Calu3 (cell line): ENCODE measurements at places on chromosomes 6 and 20. TPM values are rescaled to one million over a fixed set of nuclear protein-coding genes. Genes with fewer than 3 reads are reported as not detected.

DNA sequence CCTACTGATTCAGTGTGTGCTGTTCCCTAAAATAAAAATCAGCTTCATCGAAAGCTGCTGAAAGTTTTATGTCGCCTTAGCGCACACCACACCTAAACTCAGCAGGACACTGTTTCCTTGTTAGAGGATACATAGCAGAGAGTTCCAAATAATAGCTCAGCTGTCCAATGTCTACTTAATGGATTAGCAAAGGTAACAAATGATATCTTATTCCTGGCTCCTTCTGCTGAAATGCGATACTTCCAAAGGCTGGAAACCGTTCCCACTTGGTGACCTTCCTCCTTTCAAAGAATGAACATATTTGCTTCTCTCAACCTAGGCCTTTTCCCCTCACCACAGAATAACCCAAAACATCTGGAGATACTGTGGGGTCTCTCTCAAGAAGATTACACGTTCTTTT lies 189.5 kb upstream of the GMDS start:
- H3K4me3 ChIP-seq = no peak overlapping the region
- peaks cover 34% of the 10 kb centered on the region for H3K4me1 ChIP-seq
- H3K27ac ChIP-seq = peak overlapping the region; percentile 60

DNA sequence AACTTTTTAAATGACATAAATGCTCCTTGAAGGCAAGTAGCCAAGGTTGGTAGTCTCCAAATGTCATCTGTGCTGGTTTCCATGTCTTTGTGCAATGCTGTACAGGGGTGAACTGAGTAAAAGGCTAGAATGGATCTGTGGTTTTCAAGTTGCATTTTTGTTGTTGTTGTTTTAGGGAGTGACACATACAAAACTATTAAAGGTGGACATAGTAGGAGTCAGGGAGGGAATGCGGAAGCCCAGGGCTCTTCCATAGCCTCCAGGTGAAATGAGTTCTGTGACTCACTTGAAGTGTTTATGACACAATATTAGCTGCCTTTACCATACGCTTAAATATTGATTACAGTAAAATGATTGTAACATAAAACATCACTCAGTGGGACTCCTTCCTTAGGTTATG lies 22.5 kb upstream of the QKI start:
- peak overlapping the region; percentile 75 for H3K27ac ChIP-seq
- peak; percentile 69 for DNase-seq
- peaks cover 12% of the 10 kb centered on the region for H3K36me3 ChIP-seq
- peaks cover 23% of the 10 kb centered on the region for H3K4me1 ChIP-seq
- H3K4me3 ChIP-seq = peak overlapping the region; percentile 60

- H3K27me3 ChIP-seq = no peaks in the 10 kb centered on the region
- H3K4me3 ChIP-seq = no peak overlapping the region
- DNase-seq = peak; percentile 40
- no peak overlapping the region for H3K27ac ChIP-seq
- H3K4me1 ChIP-seq = peaks cover 23% of the 10 kb centered on the region
Measured at GRCh38 chr6:28134015-28134414, 7.7 kb upstream of the ZKSCAN8 start.

Gene DOK5
- 0.17 and 2.0 TPM in 2 replicates for total RNA-seq

DNA sequence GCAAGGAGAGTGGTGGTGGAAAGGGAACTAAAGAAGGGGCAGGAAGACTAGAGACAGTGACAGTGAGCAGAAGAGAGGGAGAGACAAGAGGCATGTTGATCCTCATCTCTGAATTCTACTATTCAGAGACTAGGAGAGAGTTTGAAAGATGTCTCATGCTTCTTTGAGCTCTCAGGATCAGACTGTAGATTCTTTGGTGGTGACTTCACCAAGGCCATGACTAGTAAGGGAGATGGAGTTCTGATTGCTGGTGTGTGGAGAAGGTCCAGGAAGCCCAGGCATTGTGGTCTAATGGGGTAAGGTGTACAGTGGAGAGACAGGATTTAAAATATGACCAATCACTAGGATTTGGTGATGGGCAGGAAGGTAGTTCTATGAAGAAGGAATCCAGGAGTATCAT lies 713 bp downstream of the WFDC9 start:
- H3K36me3 ChIP-seq = no peaks in the 10 kb centered on the region
- no peaks in the 10 kb centered on the region for H3K4me1 ChIP-seq
- H3K27ac ChIP-seq = no peak overlapping the region
- H3K27me3 ChIP-seq = peaks cover 58% of the 10 kb centered on the region

Gene TINAG
- total RNA-seq = 12.6 and 17.4 TPM in 2 replicates

GRCh38 chr6:30325150-30325872 lies 1.4 kb upstream of the TRIM39 start:
- no peaks in the 10 kb centered on the region for H3K27me3 ChIP-seq
- DNase-seq = peak; percentile 79
- peaks cover 49% of the 10 kb centered on the region for H3K36me3 ChIP-seq
- H3K27ac ChIP-seq = peak overlapping the region; percentile 100
- H3K4me3 ChIP-seq = peak overlapping the region; percentile 100

Gene BPIFB2
- total RNA-seq = not detected in 2 replicates

DNA sequence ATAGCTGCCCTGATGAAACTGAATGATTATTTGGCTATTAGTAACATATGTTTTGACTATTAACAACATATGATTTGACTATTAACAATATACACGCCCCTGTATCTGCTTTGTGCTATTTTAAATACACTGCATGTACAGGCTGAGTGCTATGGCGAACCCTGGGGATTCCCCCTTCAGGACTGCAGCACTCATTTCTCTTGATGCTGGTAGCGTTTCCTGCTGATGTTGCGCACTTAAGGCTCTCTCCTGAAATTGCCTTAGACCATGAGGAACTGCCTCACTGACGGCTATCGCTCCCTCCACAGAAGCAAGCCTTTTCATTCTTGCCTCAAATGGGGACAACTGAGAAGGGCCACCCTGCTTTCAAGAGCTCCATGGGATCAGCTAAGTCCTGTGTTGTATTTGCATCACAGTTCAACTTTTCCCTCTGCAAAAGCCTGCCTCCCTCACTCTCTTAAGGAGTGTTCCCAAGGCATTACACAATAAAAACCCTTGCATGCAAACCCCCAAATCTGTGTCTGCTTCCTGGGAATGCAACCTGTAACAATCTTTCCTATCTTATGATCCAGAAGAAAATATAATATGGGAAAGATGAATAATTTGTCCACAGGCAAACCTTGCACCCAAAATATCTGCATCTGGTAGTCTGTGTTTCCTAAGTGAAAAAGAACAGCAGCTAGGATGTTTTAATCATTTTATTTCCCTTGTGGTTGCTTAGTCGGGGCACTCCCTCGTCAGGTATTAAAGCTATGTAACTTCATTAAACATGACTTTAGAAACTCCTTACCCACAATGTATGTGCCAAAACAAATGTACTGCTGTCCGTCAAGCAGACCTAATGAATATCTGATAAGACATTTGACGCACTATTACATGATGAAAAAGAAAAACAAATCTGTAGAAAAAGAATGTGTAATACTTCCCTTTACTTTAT lies 456.4 kb downstream of the COL12A1 start:
- peak overlapping the region; percentile 46 for H3K4me3 ChIP-seq
- DNase-seq = peak; percentile 39
- H3K36me3 ChIP-seq = no peaks in the 10 kb centered on the region
- no peaks in the 10 kb centered on the region for H3K27me3 ChIP-seq
- peak overlapping the region; percentile 36 for H3K27ac ChIP-seq

Gene LIME1
- 25.8 and 27.1 TPM in 2 replicates for total RNA-seq

DNA sequence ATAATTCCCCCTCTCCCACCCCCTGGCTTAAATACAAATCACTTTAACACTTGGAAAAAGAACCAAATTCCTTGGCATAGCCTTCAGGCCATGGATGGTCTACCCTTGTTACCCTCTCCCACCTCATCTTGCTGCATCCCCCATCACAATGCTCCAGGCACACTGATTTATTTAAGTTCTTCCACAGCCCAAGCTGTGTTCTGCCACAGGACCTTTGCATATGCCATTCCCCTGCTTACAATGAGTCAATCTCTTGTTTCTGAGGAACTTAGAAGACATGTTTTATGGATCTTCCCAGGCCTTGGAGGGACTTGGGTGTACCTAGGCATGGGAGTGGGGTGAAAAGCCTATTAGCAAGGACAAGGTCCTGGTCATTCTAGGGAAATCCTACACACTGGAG lies 6.2 kb upstream of the MAFB start:
- peaks cover under 1% of the 10 kb centered on the region for H3K36me3 ChIP-seq
- H3K27me3 ChIP-seq = peaks cover 100% of the 10 kb centered on the region
- no peak for DNase-seq

DNA sequence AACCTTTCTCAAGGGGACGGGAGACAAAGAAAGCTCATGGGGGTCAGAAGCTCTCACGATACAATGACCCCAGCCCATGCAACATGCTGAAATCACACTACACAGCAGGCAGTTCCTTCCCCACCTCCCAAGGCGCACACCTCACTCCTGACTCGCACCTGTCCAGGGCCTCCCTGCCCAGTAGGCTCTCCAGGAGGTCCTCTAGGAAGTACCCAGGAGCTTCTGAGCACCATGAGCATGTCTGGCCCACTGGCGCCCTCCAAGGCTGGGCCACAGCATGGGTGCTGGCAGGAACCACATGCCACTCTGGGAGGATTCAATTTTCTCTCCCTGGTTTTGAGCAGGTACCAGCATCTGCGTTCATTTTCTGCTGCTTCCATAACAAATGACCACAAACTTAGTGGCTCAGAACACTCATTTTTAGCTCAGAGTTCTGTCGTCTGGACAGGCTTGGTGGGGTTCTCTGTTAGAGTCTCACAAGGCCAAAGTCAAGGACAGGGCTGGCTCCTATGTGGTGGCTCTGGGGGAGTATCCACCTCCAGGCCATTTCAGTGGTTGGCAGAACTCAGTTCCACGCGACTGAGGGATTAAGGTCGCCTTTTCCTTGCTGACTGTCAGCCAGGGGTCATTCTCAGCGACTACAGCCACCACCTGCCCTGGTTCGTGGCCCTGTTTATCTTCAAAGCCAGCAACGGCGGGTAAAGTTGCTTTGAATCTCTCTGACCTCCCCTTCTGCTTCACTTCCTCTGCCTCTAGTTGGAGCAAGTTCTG lies 32.7 kb downstream of the ACSS1 start:
- no peak overlapping the region for H3K27ac ChIP-seq
- H3K36me3 ChIP-seq = no peaks in the 10 kb centered on the region
- no peaks in the 10 kb centered on the region for H3K27me3 ChIP-seq
- H3K4me3 ChIP-seq = no peak overlapping the region

Gene C20orf141
- total RNA-seq = not detected in 2 replicates

- DNase-seq = no peak
- H3K27ac ChIP-seq = no peak overlapping the region
- H3K36me3 ChIP-seq = no peaks in the 10 kb centered on the region
- peaks cover 14% of the 10 kb centered on the region for H3K27me3 ChIP-seq
- no peaks in the 10 kb centered on the region for H3K4me1 ChIP-seq
- no peak overlapping the region for H3K4me3 ChIP-seq
Measured at GRCh38 chr20:35235881-35236280, 9.4 kb downstream of the MMP24 start.

Gene SLC32A1
- total RNA-seq = not detected in 2 replicates

Gene PAK5
- total RNA-seq = 0.07 TPM in 1 of 2 replicates, not detected in the other

GRCh38 chr6:35629876-35630378 lies 58.8 kb downstream of the FKBP5 start:
- H3K4me3 ChIP-seq = no peak overlapping the region
- no peaks in the 10 kb centered on the region for H3K4me1 ChIP-seq
- H3K36me3 ChIP-seq = no peaks in the 10 kb centered on the region
- no peak for DNase-seq

DNA sequence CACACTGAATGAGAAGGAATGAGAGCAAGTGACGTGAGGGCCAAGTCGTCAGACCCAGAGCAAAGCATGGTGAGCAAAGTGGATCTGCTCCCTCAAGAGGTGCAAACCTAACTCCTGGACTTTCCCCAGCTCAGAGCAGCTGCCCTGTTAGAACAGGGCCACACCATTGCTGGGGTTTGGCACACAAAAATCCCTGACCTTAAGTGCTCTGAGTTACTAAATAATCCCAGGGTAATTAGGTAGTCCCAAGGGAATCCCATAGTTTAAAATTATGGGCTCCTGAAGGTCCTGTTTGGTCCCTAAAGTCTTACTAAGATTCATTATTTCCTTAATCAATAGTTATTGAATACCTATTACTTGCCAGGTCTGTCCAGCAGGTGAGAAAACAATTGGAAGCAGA lies 165.1 kb upstream of the TNFAIP3 start:
- H3K36me3 ChIP-seq = no peaks in the 10 kb centered on the region
- peaks cover 12% of the 10 kb centered on the region for H3K4me1 ChIP-seq
- no peak overlapping the region for H3K4me3 ChIP-seq
- H3K27ac ChIP-seq = no peak overlapping the region
- H3K27me3 ChIP-seq = no peaks in the 10 kb centered on the region

GRCh38 chr6:116170358-116171057 lies 44.6 kb upstream of the COL10A1 start:
- DNase-seq = no peak
- no peak overlapping the region for H3K4me3 ChIP-seq
- no peak overlapping the region for H3K27ac ChIP-seq
- H3K4me1 ChIP-seq = no peaks in the 10 kb centered on the region
- no peaks in the 10 kb centered on the region for H3K36me3 ChIP-seq

- peak overlapping the region; percentile 66 for H3K4me3 ChIP-seq
- peak; percentile 42 for DNase-seq
- H3K4me1 ChIP-seq = peaks cover 19% of the 10 kb centered on the region
- no peaks in the 10 kb centered on the region for H3K27me3 ChIP-seq
Measured at GRCh38 chr6:78910591-78911171, 43.3 kb downstream of the IRAK1BP1 start.

DNA sequence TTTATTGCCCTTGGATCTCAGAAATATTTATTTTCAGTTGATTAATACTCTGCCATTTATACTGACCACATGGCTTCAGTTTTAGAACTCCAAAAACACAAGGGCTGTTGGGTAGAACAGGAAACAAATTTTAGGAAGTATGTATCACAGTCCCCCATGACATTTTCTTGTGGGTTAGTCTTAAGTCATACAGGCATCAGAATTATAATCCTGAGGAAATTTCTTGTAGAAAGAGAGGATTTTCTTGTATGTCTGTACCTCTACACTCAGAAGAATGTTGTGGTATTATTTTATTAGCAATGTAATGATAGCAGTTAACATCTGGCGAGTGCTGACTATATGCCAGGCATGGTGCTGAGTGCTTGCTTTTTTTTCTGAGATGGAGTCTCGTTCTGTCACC lies 302.9 kb downstream of the CLIC5 start:
- no peaks in the 10 kb centered on the region for H3K36me3 ChIP-seq
- H3K27ac ChIP-seq = no peak overlapping the region
- H3K27me3 ChIP-seq = peaks cover 4% of the 10 kb centered on the region
- no peak for DNase-seq
- H3K4me1 ChIP-seq = peaks cover 23% of the 10 kb centered on the region
- H3K4me3 ChIP-seq = no peak overlapping the region

DNA sequence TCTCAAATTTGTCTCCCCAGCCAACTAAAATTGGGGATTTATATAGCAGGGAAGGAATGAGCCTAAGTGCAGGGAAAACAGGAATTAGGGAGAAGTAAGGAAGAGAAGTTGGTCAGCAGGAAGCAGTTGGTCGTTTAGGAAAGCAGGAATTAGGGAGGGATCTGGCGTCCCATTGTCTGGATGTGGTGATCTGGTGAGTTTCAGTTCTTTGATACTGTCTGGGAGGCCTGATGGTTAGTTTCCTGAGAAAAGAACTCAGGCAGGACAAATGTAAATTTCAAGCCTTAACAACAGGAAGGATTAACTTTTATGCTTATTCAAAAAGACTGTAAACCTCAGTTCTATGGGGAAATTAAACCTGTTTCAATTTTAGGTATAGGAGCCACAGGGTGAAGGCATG lies 116.2 kb upstream of the PRL start:
- no peaks in the 10 kb centered on the region for H3K27me3 ChIP-seq
- H3K4me3 ChIP-seq = no peak overlapping the region
- no peaks in the 10 kb centered on the region for H3K4me1 ChIP-seq
- H3K27ac ChIP-seq = no peak overlapping the region
- H3K36me3 ChIP-seq = no peaks in the 10 kb centered on the region
- DNase-seq = no peak

- H3K4me3 ChIP-seq = no peak overlapping the region
- DNase-seq = no peak
- peaks cover 90% of the 10 kb centered on the region for H3K27me3 ChIP-seq
- H3K4me1 ChIP-seq = no peaks in the 10 kb centered on the region
Measured at GRCh38 chr20:59643615-59644061, 39.3 kb downstream of the PHACTR3 start.

Gene POM121L2
- not detected in 2 replicates for total RNA-seq
